Fibroblast of skin of back (primary cell): ENCODE measurements at places on chromosomes 6 and 20.

GRCh38 chr6:16649890-16650289, 111.4 kb downstream of the ATXN1 start:
- no peak for DNase-seq

DNA sequence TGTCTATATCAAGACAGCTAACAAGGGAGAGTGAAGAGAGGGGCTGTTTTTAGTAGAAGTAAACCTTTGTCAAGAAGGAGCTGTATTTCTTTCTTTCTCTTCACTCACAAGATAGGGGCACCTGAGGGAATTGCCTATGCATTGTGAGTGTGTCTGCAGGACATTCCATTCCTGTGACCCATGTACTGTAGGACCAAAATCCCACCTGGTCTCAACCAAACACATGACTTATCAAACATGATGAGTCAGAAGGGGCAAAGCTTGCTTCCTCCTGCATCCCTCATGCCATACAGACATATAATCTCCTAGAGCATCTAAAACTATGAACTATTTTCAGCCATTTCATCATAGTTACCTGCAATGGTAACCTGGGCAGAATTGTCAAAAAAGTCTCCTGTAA, 21.8 kb downstream of the PKHD1 start:
- DNase-seq, result no peak

DNA sequence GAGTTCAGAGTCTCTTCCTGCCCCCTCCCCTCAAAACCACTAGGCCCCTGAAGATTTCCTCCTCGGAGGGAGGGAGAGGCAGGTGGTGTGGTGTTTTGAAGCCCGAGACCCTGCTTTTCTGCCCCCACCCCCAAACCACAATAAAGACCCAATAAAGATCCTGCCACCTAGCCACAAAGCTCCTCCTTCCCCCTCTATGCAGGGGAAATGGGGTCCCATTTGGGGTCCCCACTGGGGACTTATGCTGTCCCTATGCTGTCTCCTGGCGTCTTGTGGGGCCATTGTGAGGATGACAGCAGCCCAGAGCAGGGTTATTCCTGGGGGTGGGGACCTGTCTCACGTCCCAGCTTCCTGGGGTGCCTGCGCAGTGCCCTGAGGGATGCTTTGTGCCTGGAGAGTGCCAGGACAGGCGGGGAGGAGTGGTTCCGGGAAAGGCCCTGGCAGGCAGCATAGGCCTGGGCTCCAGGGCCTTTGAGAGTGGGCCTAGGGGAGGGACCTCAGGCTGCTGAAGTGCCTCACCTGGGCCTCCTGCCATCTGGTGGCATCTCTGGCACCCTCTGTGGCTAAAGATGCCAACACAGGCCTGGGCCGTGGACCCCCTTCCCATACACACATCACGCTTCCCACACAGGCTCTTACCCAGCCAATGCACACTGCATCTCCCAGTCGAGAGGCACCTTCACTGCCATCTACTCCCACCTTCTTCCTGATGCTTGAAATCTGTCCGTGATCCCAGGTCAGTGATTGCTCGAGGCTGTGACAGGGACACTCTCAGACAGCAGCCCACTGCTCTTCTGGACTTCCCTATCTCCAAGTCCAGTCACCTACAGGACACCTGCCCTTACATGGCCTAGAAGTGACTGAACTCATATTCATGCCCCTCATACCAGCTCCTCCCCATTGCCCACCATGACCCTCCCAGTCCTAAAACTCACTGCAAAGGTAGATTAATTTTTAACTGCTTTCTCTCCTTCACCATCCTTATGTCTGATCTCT, 7.9 kb upstream of the ARMC12 start:
- DNase-seq, result no peak

- DNase-seq, result no peak
These were observed 96.9 kb upstream of the FOXO3 start for GRCh38 chr6:108463784-108464183.

DNA sequence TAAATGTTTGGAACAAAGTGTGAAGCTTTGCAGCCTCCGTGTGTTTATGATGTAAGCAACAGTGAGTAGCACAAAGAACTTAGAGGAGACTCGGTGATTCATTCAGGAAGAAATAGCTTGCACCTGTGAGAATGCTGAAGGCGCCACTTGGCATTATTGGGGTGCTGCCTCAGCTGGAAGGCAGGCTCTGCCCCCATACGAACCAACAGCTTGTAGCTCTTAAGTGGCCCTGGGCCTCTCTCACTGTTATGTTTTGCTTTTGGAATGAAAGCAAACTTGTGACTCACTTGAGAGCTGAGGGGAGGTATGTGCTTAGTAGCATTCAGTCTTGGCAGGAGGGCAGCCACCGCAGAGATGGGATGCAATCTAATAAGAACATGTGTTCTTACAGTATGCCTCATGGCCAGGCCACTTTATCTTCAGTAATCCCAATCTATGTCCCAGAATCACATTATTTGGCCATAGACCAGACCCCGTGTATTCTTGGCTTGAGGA, 310.7 kb downstream of the EYA4 start:
- DNase-seq, result peak; percentile 98

GRCh38 chr6:159935065-159935464, 33.8 kb upstream of the IGF2R start:
- DNase-seq, result peak; percentile 59
